ENCODE measurements at places on chromosomes 13 and 19.

DNA sequence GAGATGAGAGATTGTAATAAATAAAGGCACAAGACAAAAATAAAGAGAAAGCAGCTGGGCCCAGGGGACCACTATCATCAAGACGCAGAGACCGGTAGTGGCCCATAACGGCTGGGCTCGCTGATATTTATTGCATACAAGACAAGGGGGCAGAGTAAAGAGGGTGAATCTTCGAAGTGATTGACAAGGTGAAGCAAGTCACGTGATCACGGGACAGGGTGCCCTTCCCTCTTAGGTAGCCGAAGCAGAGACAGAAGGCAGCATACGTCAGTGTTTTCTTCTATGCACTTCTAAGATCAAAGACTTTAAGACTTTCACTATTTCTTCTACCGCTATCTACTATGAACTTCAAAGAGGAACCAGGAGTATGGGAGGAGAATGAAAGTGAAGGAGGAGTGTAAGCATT lies 4.6 kb upstream of the PRKCG start:
- DNase-seq = no peak

DNA sequence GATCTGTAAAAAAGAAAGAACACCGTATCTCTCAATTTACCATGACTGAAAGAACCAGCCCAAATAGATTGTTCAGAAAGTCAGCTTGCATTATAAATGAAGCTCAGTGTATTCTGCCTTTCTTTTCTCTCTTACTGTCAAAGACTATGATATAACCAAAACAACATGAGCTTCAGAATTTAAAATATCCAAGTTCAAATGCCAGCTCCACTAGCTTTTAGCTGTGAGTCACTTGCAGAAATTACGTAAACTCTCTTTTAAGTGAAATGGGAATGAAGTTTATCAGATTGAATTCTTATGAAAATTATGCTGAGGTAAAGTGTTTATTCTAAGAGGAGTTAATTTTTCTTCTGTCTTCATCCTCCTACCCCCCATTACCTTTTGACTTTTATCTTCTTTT lies 20.0 kb upstream of the POSTN start:
- peak; percentile 56 for DNase-seq

GRCh38 chr13:39682310-39682709 lies 26.8 kb downstream of the COG6 start:
- DNase-seq = no peak

GRCh38 chr19:29266603-29267002 lies 53.7 kb upstream of the UQCRFS1 start:
- DNase-seq = no peak

Data from GM04503 (cell line).